ENCODE measurements at places on chromosomes 4 and X.

DNA sequence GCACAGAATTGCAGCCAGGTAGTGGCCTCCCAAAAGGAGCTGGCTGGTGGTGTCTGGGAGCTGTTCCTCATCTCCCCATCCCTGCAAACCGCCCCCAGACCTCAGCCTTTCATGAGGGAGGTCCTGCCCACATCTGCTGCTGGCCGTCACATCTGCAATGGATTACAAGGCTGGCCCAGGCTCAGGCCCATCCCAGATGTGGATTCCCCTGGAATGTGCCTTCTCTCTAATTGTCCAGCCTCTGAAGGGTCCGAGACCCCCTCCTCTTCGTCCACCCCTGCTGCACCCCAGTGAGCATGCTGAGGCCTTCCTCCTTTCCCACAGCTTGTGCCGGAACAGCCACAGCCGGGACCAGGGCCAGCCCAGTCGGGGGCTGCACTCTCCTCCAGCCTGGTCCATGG lies 115.0 kb upstream of the NALF2 start:
- no peak for DNase-seq

DNA sequence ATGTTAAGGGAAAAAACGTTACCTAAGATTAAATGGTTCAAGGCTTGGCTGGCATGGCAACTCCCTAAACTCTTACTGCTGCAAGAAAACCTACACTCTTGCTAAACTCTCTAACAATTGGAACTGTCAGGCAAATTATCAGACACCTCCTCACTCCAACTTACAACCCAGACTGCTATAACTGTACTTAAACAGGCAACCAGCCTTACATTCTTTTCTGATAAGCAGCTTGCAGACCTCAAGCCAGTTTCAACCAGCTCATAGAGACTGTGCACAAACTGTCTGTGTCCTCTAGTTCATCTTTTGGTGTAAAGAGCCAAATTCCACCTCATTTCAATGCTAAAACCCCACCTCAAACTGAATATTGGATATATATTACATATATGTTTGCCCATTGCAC lies 504.9 kb downstream of the UBE2NL start:
- no peak for DNase-seq

GRCh38 chrX:26008042-26008441 lies 130.1 kb upstream of the MAGEB18 start:
- DNase-seq: no peak

DNA sequence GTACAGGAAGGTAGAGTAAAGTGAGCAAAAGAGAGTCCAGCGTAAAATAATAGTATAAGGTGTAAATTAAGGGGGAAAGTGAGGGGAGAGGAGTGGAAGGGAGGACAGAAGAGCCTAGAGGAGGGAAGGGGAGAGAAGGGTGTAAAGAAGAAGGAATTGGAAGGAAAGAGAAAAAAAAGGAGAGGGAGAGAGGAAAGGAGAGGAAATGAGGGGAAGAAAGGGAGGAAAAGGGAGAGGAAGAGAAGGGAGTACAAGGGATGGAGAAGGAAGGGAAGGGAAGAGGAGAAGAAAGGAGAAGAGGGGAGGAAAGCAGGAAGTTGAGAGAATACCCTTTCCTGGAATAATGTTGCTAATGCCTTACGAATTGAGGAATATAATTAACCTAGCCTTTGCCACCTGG lies 3.3 kb upstream of the FAT4 start:
- no peak for DNase-seq

- no peak for DNase-seq
These were observed 64.4 kb upstream of the STK26 start for GRCh38 chrX:131958724-131959123.

DNA sequence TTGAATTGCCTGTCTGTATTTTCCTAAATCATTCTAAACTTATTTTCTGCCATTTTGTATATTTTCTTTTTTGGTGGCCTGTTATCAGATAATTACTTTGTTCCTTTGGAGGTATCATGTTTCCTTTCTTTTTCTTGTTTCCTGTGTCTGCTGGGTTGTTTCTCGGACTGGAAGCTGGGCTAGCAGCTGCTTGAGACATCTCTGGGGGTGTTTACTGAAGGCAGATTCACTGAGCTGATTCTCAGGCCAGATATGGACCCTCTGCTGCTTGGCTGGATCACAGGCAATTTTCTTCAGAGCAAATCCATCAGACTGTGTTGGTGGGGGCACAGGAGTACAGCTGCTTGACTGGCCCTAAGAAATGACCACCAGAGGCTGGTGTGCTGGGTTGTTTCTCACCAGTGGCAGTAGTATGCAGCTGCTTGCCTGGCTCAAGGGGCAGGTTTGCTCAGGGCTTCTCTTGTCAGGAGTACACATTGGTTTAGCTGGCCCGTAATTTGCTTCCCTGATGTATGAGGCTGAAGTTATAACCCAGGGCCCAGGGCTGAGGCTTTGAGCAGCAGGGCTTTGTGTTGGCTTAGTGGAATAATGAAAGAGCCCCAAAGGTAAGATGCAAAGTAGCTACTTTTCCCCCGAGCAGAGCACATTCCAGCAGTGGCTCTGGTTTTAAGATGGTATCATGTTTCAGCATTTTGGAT lies 680.6 kb downstream of the TECRL start:
- DNase-seq: no peak
